Fibroblast of skin of right biceps (primary cell): ENCODE measurements at places on chromosomes 12 and 14.

- DNase-seq: peak; percentile 80
These were observed 120.3 kb upstream of the SLC38A4 start for GRCh38 chr12:46946137-46946536.

GRCh38 chr12:110355073-110355472, 48.4 kb downstream of the ANAPC7 start:
- DNase-seq: peak; percentile 33

DNA sequence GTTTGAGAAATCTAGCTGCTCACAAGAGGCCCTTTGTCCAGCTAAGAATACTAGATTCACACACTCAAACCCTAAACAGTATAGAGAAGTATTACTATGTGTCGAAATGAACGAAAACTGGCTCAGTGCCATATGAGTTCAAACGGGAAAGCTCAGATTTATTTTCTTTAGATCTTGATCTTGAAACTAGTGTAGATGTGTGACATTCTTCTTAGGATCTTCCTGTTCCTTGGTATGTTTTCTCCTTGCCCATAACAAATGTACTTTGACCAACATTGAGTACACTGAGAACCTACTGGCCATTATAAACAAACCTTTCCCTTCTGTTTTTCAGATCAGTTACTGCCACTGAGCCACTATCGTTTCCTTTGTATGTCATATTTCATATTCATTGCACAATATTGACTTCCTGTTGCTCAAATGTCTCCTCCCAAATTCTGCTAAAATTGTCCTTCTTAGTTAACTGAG, 21.3 kb downstream of the MYBPC1 start:
- no peak for DNase-seq

GRCh38 chr14:79820866-79821535, 390.3 kb downstream of the DIO2 start:
- DNase-seq: no peak

DNA sequence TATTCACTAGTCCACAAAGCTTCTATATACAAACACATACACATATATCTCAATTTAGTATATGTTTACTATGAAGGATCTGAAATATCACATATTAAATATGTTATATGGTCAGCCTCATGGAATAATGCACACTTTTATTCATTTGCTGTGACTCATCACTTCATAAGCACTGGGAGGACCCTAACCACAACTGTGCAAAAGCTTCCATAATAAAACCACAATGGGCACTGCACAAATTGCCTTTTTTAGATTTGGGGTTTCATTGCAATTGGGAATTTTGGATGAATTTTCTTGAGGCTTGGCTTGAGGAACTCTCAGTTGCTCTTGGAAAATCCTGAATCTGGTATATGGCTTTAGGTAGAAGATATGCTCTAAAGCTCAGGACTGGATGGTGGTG, 399.4 kb downstream of the C12orf75 start:
- peak; percentile 53 for DNase-seq

- DNase-seq: no peak
These were observed 881 bp upstream of the SOS2 start for GRCh38 chr14:50232276-50232642.

GRCh38 chr14:35998303-35998702, 172.2 kb downstream of the BRMS1L start:
- DNase-seq: no peak

DNA sequence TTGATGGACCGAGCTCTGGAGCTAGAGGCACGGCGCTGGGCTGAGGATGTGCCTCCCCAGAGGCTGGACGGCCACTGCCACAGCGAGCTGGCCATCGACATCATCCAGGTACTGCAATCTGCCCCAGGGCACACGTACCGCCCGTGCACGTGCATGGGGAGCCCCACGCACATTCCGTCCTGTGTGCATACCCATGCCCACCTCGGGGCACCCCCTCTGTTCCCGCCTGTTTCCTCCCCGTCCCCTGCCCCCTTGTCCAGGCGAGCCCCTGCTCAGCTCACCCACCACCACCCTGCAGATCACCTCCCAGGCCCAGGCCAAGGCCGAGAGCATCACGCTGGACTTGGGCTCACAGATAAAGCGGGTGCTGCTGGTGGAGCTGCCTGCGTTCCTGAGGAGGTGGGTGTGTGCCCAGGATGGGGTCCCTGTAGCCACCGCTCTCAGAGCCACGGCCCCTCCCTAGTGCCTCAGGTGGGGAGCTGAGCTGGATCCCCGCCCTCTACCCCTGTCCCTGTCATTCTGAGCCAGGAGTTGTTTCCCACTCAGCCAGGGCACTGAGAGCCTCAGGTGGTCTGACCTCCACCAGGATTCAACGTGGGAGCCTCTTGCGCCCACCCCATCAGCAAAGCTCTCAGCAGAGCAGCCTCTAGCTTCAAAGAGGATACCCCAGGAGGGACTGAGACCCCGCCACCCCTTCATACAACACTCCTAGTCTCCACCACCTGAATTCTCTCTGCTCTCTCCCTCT, 6.9 kb downstream of the TNFAIP2 start:
- DNase-seq: no peak

DNA sequence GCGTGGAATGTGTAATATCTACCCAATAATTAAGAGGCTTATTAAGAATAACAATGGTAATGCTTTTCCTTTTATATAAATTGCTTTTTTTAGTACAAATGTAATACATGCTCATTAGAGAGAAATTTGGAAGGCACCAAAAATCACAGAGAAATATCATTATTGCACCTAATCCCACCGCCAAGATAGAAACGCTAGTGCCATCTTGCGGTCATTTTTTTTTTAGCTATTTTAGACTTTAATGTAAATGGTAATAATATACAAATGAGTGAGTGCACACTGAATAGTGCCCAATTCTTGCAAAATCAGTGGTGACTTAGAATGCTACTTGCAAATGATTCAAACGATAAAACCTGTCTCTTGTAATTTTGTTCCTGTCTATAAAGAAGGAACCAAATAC, 576.8 kb upstream of the TMEM132C start:
- DNase-seq: no peak

- DNase-seq: no peak
These were observed 129.6 kb downstream of the LMNTD1 start for GRCh38 chr12:25423355-25424050.

GRCh38 chr12:12915656-12916055, 24.3 kb downstream of the GPRC5A start:
- no peak for DNase-seq

- DNase-seq: no peak
These were observed 44.5 kb downstream of the GTF2A1 start for GRCh38 chr14:81176241-81176640.

DNA sequence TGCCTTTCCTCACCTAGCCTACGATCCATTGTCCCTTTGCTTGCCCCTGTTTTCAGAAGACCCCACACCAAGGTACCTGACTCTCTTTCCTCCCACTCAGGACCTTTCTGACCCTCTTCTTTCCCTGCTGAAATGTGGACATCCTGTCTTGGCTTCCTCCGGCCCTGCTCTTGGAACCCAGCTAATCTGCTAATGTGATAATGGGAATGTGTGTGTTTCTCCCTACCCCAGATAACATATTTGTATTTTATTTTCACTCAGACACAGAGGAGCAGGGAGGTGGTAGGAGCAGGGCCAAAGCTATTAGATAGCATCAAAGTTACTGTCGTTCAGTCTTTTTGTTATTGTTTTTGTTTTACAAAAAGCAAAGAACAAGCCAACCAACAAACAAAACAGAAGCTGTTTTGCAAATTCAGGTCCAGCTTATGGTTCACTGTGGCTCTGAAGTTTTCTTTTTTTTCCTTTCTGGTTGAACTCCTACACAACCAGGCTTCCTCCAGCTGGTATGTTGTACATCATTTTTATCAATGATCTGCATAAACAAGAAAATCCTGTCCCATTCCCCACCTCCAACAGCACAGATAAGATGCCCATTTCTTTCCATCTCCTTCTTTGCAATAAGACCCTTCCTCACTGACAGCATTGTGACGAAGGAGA, 137.3 kb downstream of the C12orf75 start:
- no peak for DNase-seq

DNA sequence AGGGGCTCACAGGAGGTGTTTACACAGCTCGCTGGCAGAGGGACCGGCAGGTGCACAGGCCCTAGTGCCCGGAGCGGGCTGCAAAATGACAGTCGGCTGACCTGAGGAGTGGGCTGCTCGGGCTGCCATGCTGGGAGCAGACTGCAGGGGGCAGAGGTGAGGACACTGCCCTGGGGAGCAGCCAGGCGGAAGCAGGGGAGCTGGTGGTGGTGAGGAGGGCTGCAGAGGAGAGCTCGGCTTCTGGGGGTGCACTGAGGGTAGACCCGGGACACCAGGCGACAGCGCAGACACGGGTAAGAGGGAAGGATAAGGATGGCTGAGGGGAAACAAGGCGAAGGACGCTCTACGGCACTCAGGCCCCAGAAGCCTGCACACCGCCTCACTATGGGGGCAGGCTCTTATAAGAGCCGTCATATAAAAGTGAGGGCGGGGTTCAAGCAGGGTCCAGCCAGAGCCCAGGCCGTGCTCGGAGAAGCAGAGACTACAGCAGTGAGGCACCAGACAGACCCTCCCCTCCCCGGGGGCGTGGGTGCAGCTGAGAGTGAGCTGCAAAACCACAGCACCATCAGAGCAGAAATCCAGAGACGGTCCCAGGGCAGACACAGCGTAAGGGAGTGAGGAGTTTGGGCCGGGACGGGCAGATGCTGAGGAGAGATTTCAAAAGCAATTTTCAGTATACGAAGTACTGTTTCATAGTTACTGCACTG, 62.5 kb downstream of the CCDC88C start:
- no peak for DNase-seq

- DNase-seq: no peak
These were observed 49.7 kb downstream of the MARK3 start for GRCh38 chr14:103434868-103435442.

- peak; percentile 15 for DNase-seq
These were observed 21.6 kb upstream of the TMEM229B start for GRCh38 chr14:67510121-67510520.

GRCh38 chr12:118334939-118335567, 37.7 kb downstream of the TAOK3 start:
- DNase-seq: no peak

DNA sequence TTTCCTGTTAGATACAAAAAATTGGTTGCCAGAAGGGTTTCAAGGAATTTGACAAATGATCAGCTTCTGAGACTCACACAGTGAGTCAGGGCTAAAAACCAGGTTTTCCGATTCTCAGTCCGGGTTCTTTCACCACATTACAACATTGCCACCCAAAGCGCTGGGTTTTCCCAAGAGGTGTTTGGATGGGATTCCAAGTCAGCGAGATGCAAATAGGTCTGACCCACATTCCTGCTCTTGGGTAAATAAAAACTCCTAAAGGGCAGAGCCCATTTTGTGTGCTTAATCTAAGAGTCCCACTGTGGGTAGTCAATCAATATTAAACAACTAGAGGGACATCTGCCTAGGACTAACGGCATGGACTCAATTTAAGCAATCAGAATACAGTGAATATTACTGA, 5.4 kb upstream of the RIC8B start:
- DNase-seq: peak; percentile 85

GRCh38 chr12:102197789-102198188, at the start of gene PMCH:
TSS of gene PMCH (minus strand) at chr12:102197833. CDS start at chr12:102197770, 63 bp downstream.
- DNase-seq: peak; percentile 25

DNA sequence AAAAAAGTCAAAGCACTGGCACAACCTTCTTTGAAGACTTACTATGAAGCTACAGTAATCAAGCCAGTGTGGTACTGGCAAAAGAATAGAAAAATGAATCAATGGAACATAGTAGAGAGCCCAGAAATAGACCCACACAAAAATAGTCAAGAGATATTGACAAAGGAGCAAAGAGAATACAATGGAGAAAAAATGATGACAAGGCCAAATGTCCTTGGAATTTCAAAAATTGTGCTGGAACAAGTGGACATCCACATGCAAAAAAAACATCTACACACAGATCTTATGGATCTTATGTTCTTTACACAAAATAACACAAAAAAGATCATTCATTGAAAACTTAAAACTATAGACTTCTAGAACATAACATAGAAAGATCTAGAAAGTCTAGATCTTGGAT, 1379.7 kb upstream of the SEL1L start:
- DNase-seq: no peak
